GDM1 (cell line): ENCODE measurements at places on chromosomes 7 and 10.
A peak's percentile ranks its signal among the peaks of the same experiment; 100 is the strongest.

DNA sequence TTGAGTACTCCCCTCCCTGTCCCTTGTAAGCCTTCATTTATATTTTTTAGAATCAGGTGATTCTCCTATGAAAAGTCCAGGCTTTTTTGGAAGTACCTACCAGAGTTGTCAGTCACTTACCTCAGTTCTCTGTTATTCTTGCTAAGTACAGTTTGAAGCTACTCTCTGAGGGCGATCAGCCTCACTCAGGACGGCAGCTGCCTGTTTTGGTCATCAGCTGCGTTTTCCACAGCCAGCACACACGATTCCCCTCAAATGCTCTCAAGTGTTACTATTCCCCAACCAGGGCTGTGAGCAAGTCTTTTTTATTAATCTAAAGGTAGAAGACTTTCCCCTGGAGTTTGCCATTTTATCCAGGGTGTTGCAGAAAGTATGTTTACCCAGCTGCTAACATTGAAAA lies 328.6 kb downstream of the SUGCT start:
- no peak for DNase-seq

DNA sequence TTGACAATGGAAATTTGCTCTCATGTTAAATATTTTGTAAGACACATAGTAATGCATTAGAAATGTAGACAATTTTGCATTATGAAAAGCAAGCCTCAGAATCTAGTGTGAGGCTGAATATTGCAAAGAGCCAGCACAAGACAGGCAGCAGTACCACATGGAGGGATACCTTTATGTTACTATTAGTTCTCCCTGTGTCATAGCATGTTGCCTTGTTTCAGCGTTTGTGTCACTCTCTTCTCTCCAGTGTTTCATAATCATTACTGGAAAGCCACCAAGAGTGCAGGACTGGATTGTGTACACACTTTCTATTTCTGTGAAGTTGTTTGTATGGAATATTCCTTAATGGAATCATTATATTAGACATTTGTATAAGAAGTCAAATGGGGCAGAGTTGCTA lies 8.5 kb downstream of the AHR start:
- DNase-seq, result no peak

DNA sequence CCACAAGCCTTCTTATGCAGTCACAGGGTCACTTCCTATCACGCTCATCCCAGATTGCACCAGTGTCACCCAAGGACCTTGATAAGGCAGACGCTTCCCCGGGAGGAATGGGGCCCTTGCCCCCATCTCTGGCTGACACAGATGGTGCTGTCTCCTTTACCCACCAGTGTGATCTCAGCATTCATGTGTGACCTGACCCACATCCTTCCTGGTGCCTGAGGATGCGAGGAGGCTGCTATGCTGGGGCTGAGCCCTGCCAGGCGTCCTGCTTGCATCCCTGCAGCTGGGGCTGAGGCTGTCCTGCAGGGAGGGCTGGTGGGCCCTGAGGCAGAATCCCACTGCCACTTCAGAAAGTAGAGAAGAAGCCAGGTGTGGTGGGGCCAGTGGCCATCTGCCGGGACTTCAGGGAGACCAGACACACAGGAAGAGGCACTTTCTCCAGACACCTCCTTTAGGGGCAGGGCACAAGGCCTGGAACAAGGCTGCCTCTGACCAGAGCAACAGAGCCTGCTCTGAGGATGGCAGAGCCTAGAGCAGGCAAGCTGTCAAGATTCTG lies 35.3 kb downstream of the RASGEF1A start:
- no peak for DNase-seq

- no peak for DNase-seq
These were observed 176.5 kb upstream of the FRMD4A start for GRCh38 chr10:14507176-14507575.

DNA sequence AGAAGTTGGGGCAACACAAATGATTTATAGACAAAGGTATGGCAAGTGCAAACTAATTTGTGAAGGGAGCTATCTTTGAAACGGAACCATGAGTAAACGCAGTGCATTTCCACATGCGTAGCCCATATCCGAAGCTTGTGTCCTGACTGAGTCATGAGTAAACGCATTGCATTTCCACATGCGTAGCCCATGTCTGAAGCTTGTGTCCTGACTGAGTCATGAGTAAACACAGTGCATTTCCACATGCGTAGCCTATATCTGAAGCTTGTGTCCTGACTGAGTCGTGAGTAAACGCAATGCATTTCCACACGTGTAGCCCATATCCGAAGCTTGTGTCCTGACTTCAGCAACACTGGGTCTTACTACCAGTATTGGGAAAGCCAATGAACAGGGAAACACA lies 95.0 kb downstream of the CELF2 start:
- no peak for DNase-seq

- peak; percentile 37 for DNase-seq
These were observed 31.7 kb downstream of the PAPOLB start for GRCh38 chr7:4830176-4830575.
